ENCODE measurements at places on chromosomes 6 and 20.

- DNase-seq, result no peak
Measured at GRCh38 chr6:72850040-72850439, 228.2 kb downstream of the KCNQ5 start.

DNA sequence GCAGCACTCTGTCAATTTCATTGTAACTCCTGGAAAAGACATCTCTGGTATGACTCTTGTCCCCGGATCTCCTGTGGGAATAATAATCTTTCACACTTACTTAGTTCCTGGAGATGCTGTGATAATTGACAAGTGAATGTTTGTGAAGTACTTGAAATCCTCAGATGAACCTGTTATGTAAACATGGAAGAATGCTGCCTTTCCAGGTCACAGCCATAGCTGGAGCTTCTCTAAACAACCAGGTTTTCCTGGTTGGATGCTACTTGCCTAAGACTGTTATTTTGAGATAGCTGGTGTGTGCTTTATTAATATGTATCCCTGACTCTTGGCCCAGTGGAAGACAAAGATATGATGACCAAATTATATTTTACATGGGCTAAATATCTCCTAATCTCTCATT lies 228.6 kb downstream of the KCNQ5 start:
- no peak for DNase-seq

GRCh38 chr20:48738399-48739304 lies 89.1 kb downstream of the PREX1 start:
- no peak for DNase-seq

DNA sequence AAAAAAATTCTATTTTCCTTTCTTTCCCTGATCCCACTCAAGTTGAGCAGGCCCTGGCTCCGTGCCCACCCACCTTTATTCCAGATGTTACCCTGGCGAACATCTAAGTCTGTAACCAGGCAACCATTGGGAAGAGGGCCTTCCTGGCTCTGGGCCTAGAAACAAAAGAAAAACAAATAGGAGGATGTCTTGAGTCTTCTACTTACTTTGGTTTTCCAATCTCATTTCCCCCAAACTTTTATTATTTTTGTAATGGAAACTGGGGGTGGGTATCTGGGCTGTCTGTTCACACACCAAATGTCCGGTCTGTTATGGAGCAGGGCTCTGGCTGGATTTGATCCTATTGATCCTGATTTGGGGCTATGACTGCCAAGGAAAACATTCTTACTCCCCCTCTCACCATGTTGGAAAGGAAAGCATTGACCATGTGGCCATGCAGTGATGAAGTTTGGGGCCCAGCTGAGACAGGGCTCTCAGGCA lies 744.1 kb downstream of the DHX35 start:
- DNase-seq, result no peak

- no peak for DNase-seq
Measured at GRCh38 chr6:71510057-71510713, 221.6 kb downstream of the OGFRL1 start.

Measured in effector CD8-positive, alpha-beta T cell (primary cell).